ENCODE measurements at places on chromosomes 16 and 17. TPM values are rescaled to one million over a fixed set of nuclear protein-coding genes. Genes with fewer than 3 reads are reported as not detected.

- no peak for DNase-seq
These were observed 56.7 kb downstream of the KLHDC4 start for GRCh38 chr16:87708881-87709638.

DNA sequence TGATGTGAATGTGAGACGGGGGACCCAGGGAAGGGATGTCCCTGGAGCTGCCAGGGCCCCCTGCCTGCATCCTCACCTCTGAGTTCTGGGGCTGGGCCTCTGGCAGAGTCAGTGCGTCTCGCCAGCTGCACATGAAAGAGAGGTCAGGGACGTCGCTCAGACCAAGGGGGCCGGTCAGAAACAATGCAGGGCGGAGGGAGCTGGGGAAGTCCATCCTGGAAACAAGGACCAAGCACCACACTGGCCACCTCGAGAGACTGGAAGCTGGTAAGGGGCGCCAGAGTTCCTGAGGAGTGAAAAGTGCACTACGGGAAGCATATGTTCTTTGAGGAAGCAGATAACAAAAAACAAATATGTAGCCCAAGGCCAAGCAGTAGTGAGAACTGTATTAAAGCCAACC, 2.1 kb downstream of the TAF1C start:
- DNase-seq: no peak

- no peak for DNase-seq
These were observed 245.0 kb downstream of the KCNJ2 start for GRCh38 chr17:70414300-70414699.

GRCh38 chr17:58335061-58335731, 6.6 kb upstream of the TSPOAP1 start:
- DNase-seq: no peak

GRCh38 chr17:43393944-43394482, 4.8 kb upstream of the ARL4D start:
- peak; percentile 81 for DNase-seq

GRCh38 chr17:81394921-81395599, at the start of gene BAHCC1:
TSS of gene BAHCC1 (plus strand) at chr17:81395457. CDS start at chr17:81399740, 4,283 bp downstream.
- peak; percentile 100 for DNase-seq

DNA sequence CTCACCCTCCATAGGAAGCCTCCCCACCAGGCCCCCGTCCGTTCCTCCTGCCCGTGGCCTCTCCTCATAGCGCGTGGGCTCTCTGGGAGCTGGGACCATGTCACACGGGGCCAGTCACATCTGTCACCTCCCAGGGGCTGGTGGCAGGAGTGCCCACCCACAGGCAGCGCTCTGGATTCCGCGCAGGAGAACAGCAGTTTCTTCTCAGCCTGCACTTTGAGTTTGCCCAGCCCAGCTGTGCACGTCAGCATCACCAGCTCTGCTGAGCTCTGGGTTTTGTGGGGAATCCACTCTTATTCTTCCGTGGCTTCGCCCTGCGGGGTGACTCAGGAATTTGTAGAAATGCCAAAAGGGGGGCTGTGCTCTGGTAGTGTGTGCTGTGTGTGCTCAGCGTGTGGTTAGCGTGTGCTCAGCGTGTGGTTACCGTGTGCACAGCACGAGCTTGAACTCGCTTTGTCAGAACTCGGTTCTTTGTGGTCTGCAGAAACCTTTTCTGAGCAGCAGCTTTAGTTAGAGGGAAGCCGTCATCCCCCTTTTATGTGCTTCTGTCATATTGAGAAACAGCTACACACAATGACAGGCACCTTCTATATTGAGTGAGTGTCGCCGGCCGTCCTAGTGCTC, 3.2 kb downstream of the ACSF3 start:
- no peak for DNase-seq

DNA sequence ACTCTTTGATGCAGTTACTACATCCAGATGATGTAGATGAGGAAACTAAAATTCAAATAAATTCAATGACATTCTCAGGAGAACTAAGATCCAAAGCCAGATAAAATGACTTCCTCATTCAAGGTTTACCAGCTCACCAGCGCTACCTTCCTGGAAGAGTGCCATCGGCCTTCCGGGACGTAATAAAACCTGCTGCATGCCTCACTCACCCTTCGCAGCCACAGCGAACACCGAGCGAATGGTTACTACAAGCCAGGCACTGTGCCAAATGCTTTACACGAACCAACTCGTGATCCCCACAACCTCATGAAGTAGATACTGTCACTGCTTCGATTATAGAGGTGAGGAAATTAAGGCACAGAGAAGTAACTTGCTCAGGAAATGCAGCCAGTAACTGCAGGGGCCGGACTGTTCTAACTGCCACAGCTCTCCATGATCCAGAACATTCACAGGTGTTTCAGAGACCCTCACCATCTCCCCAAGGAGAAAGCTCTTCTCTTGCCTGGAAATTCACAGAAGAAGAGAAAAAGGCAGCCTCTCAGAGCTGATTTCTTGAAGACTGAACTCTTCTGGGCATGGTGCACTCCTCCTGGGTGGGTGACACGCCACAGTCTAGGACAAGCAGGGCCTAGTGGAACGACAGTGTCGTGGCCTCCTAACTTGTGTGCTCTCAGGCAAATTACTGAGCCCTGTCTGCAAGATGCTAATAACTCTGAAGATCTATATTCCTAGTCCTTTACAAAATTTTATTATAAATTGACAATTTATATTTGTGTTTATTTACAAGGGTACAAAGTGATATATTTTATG, 46.8 kb downstream of the HIC1 start:
- DNase-seq: no peak

- DNase-seq: no peak
These were observed 21.0 kb downstream of the IGF2BP1 start for GRCh38 chr17:49018116-49018612.

- no peak for DNase-seq
These were observed 785 bp downstream of the UBALD1 start for GRCh38 chr16:4613636-4614570.

TNFRSF17 gene
- not detected for total RNA-seq

RHBDL3 gene
- total RNA-seq: not detected

RAB37 gene
- 0.24 TPM for total RNA-seq
